HepG2 (cell line): ENCODE measurements at places on chromosomes 4 and X.

GRCh38 chr4:8177956-8178355 is 19.3 kb upstream of the ABLIM2 start:
- no peak for DNase-seq
- H3K27me3 ChIP-seq, result peaks cover 7% of the 10 kb centered on the region; the same call in 1 of the 2 replicates
- H3K4me1 ChIP-seq, result peaks cover 37% of the 10 kb centered on the region
- H3K4me3 ChIP-seq, result no peak overlapping the region

DNA sequence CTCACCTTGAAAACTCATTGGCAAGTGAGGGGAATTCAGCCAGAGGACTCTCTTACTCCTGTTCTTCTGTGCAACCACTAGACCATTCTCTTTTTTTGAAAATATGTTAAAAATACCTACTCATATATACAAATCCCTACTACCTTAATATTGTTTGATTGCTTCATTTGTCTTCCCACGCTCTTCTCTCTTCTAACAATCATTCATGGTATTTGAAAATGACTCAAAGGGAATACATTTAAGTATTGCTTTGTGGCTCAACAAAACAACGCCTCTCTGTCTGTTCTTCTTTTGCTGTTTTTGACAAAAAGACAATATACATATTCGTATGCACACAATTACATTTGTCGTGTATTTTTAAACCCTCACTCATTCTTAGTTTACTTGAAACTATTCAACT is 589.4 kb downstream of the ANKRD50 start:
- no peak overlapping the region for H3K27ac ChIP-seq
- H3K4me3 ChIP-seq, result no peak overlapping the region
- DNase-seq, result no peak
- no peaks in the 10 kb centered on the region for H3K36me3 ChIP-seq

GRCh38 chr4:46586566-46586965 is 196.6 kb upstream of the GABRA2 start:
- H3K27ac ChIP-seq, result no peak overlapping the region
- DNase-seq, result no peak
- H3K36me3 ChIP-seq, result no peaks in the 10 kb centered on the region
- no peaks in the 10 kb centered on the region for H3K4me1 ChIP-seq
- no peaks in the 10 kb centered on the region for H3K27me3 ChIP-seq
- H3K4me3 ChIP-seq, result no peak overlapping the region

DNA sequence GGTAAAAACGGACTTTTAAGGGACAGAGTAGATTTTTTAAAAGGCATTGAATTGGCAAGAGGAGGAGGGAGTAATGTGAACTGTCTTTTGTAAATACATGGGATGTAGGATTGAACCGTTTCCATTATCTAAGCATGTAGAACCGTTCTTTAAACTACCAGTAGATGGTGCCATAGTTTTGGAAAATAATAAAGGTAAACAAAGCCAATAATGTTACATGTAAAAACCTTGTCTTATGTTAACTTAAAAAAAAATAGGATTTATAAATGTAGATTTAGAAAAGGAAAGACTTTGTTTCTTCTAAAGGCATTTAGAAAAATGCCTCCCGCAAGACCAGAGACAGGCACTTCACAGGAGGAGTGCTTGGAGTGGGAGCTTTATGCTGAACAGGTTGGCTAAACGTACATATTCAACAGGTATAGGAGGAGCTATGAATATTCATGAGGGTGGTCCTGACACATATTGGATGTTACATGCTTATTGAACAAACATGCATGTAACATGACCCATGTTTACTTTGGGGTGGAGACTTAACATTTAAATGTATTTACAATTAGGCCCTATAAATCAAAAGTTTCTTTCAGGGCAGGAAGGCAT is 45.5 kb upstream of the FAM241A start:
- H3K4me3 ChIP-seq, result no peak overlapping the region
- DNase-seq, result peak; percentile 57
- peaks cover 5% of the 10 kb centered on the region for H3K4me1 ChIP-seq
- H3K27ac ChIP-seq, result no peak overlapping the region
- no peaks in the 10 kb centered on the region for H3K27me3 ChIP-seq
- no peaks in the 10 kb centered on the region for H3K36me3 ChIP-seq

DNA sequence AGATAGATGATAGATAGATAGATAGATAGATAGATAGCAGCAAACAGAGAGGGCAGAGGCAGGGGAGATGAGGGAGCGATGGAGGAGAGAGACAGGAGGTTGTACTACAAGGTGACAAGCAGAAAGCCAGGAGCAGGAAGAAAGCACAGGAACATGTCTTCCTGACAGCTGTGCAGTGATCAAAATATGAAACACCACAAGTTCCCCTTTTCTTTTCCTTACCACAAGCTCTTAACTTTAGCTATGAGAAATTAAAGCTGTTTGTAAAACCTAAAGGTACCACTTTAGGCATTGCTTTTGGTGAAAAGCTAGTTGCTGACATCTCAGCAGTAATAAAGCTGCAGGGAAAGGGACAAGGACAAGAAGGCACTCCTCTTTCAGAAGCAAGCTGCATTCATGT is 9.1 kb upstream of the MAGED4B start:
- no peak overlapping the region for H3K27ac ChIP-seq
- no peaks in the 10 kb centered on the region for H3K4me1 ChIP-seq
- H3K4me3 ChIP-seq, result no peak overlapping the region
- no peak for DNase-seq
- no peaks in the 10 kb centered on the region for H3K36me3 ChIP-seq

DNA sequence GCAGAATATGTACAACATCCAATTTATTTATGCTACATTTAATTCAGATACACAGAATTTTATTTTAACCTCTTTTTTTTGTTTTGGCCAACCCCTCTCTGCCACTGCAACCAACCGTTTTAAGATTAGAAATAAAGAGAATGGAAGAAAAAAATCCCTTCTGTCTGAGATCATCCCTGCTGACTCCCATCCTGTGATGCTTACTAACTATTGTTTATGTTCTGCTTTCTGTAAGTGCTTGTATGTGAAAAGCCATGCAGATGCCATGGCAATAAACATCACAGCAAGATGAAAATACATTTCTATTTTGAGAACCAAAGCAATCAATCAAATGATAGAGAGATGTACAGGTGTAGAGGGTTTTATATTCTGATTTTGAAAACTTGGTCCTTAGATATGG is 70.1 kb downstream of the GABRB1 start:
- no peaks in the 10 kb centered on the region for H3K4me1 ChIP-seq
- H3K36me3 ChIP-seq, result no peaks in the 10 kb centered on the region
- no peaks in the 10 kb centered on the region for H3K27me3 ChIP-seq
- H3K27ac ChIP-seq, result no peak overlapping the region
- no peak overlapping the region for H3K4me3 ChIP-seq
- DNase-seq, result no peak

GRCh38 chr4:2243681-2244380 is 1.9 kb upstream of the HAUS3 start:
- no peak overlapping the region for H3K4me3 ChIP-seq
- no peak overlapping the region for H3K27ac ChIP-seq
- no peaks in the 10 kb centered on the region; the same call in 1 of the 2 replicates for H3K36me3 ChIP-seq
- peaks cover 54% of the 10 kb centered on the region for H3K4me1 ChIP-seq
- H3K27me3 ChIP-seq, result no peaks in the 10 kb centered on the region

DNA sequence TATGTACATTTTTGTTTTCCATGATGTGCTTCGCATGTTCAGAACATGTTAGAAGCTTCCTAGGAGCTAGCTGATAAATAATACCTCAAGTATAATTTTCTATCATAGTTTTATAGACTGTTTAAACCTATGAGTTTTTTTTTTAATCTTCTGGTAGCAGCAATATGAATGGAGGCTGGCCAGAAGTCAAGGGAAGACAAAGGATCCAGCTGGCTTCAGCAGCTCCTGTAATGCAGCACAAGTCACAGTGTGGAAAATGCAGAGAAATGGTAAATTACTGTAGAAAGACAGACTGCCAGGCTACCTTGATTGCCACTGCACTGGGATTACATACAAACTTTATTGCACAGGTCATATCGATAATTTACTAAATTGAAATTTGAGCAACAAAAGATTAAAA is 537.9 kb downstream of the IQCM start:
- no peaks in the 10 kb centered on the region for H3K36me3 ChIP-seq
- H3K4me1 ChIP-seq, result no peaks in the 10 kb centered on the region
- no peak overlapping the region for H3K27ac ChIP-seq
- DNase-seq, result no peak

GRCh38 chr4:73070074-73070390 is 516 bp upstream of the COX18 start:
- H3K27me3 ChIP-seq, result no peaks in the 10 kb centered on the region
- 0 out of 3 replicates have a peak, but pooled peaks cover 5% of the 10 kb centered on the region for H3K36me3 ChIP-seq
- H3K4me1 ChIP-seq, result peaks cover 23% of the 10 kb centered on the region
- H3K4me3 ChIP-seq, result peak overlapping the region; percentile 83
- peak overlapping the region; percentile 95 for H3K27ac ChIP-seq

DNA sequence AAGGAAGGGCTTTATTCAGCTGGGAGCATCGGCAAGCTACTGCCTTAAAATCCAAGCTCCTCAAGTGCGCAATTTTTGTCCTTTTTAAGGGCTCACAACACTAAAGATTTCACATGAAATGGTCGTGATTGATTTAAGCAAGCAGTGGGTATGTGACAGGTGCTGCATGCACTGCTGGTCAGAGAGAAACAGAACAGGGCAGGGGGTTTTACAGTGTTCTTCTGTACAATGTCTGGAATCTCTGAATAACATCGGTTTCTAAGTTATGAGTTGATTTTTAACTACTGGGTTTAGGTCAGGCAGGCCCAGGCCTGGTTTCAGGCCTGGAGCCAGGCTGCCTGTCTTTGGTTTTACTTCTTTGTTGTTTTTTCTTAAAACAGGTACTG is 6.0 kb downstream of the UGT2B17 start:
- no peak overlapping the region for H3K4me3 ChIP-seq
- no peak overlapping the region for H3K27ac ChIP-seq
- H3K36me3 ChIP-seq, result no peaks in the 10 kb centered on the region
- no peaks in the 10 kb centered on the region for H3K4me1 ChIP-seq

DNA sequence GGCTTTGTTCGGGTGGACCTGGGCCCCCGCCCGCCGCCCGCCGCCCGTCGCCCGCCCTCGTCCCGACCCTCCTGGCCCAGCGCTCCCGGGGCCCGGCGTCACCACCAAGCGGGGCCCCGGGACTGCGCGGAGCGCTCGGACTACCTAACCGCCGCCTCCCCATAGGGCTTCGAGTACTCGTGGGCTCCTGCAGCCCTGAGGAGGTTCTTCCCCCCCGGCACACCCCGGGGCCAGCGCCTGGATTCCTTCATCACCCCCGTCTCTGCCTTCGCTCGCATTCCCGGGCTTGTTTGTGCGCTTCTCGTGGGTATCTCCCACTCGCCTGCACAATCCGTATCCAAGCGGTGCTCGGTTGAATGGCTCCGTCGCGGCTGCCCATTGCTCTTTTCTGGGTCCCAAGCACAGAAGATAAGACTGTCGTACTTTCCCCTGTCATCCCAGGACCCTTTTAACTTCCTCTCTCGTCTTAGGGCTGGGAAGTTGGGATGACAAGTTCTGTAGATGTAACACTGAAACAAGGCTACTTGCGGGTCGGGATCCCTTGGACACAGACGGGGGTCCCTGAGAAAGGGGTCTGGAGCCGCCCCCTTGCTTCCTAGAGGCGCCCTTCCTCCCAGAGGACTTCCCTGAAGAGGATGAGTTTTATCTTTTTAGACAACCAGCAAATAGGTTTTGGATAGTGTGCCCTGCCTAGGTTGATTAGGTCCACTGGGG is 565 bp downstream of the MOB1B start:
- peak overlapping the region; percentile 70 for H3K27ac ChIP-seq
- H3K4me3 ChIP-seq, result peak overlapping the region; percentile 94
- peaks cover 17% of the 10 kb centered on the region for H3K4me1 ChIP-seq
- peaks cover 10% of the 10 kb centered on the region; the same call in 1 of the 3 replicates for H3K36me3 ChIP-seq
- no peak for DNase-seq
- no peaks in the 10 kb centered on the region for H3K27me3 ChIP-seq

GRCh38 chr4:53640576-53641453 is 49.5 kb upstream of the LNX1 start:
- no peaks in the 10 kb centered on the region for H3K4me1 ChIP-seq
- H3K4me3 ChIP-seq, result no peak overlapping the region
- H3K27ac ChIP-seq, result no peak overlapping the region
- no peaks in the 10 kb centered on the region for H3K36me3 ChIP-seq

DNA sequence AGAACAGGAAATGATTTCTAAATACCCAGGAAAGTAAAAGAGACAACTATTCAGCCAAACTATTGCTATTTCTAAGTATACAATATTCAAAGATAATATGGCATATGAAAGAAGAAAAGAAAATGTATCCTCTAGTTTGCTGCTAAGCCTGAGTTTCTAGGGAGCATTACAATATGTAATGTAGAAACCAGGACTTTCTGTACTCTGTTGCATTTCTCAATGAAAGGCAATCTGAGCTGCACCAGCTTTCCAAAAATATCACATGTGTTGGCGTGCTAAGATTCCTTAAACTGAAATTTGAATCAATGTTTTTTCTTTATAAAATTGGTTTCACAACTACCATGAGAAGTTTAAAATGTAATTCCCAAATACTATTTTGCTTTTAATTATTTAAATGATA is 129.6 kb downstream of the ANK2 start:
- no peaks in the 10 kb centered on the region for H3K36me3 ChIP-seq
- no peak for DNase-seq
- no peak overlapping the region for H3K27ac ChIP-seq
- no peaks in the 10 kb centered on the region for H3K27me3 ChIP-seq
- peaks cover 38% of the 10 kb centered on the region for H3K4me1 ChIP-seq

DNA sequence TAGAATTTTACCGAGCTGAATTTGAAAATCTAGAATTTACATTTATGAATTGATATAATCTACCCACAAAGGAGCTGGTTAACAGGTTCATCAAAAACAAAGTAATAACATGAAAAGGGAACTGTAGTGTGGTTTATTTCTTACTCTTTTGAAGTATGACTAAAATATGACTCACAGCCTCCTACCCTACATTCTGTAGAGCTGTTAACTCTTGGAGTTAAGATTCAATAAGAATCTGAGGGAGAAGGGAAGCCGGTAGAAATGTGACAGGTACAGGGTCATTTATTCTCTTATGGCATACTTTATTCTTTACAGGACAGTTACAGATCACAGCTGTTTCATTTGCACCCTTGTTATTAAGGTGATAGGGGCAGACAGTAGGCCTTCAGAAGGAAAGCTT is 132.2 kb upstream of the FAM47B start:
- H3K4me3 ChIP-seq, result no peak overlapping the region
- no peaks in the 10 kb centered on the region for H3K4me1 ChIP-seq
- H3K27me3 ChIP-seq, result no peaks in the 10 kb centered on the region
- no peaks in the 10 kb centered on the region for H3K36me3 ChIP-seq

DNA sequence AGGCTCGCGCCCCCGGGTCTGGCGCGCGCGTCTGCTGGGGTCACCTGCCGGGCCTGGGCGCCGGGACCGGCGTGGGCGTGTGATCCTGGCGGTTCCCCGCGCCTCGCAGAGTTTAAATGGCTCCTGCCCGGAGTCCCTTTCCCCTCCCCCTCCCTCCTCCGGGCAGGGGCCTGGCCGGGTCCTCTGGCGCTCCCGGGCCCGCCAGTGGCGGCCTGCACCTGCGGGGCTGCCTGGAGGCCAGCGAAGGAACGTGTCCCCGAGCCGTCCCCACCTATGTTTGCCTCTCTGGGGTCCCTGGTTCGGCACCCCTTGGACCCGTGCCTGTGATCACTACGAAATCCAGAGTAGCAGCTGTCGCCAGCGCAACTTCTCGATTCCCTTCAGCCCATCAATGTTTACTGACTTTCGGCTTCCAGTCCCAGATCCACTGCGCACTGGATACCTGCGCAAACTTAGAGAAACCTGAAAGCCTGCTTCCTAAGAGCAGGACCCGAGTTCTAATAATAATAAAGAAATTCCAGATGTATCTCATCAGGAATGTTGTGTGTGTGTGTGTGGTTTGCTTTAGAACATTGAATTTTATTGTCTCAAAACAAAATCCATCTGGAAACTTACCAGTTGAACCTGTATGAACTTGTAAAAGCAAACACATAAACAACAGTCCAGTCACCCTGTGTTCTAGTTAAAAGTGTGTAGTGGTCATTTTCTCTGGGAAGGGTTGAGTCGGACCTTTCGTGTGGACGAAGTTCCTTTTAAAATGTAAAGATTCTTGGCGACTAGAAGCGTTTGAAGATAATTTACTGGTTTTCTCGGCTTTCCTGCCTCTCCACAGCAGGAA is 788 bp downstream of the SHROOM2 start:
- peak overlapping the region; percentile 68 for H3K4me3 ChIP-seq
- no peaks in the 10 kb centered on the region; the same call in 2 of the 3 replicates for H3K27me3 ChIP-seq
- peaks cover 22% of the 10 kb centered on the region for H3K4me1 ChIP-seq
- H3K36me3 ChIP-seq, result no peaks in the 10 kb centered on the region
- peak overlapping the region; percentile 51 for H3K27ac ChIP-seq
